DMS53 (cell line): ENCODE measurements at places on chromosomes 5 and 9.

DNA sequence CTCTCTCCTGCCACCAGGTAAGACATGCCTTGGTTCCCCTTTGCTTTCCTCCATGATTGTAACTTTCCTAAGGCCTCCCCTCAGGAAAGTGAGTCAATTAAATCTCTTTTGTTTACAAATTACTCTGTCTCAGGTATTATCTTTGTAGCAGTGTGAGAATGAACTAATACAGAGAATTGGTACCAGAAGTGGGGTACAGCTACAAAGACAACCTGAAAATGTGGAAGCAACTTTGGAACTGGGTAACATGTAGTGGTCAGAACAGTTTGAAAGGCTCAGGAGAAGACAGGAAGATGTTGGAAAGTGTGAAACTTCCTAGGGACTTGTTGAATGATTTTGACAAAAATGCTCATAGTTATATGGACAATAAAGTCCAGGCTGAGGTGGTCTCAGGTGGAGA is 97.2 kb downstream of the FAM170A start:
- DNase-seq: no peak

- DNase-seq: no peak
These were observed 315.7 kb downstream of the MAT2B start for GRCh38 chr5:163821142-163821541.

GRCh38 chr9:131818089-131818488 is 78.2 kb upstream of the RAPGEF1 start:
- no peak for DNase-seq

GRCh38 chr5:101306391-101307137 is 403.5 kb upstream of the ST8SIA4 start:
- DNase-seq: peak; percentile 95

DNA sequence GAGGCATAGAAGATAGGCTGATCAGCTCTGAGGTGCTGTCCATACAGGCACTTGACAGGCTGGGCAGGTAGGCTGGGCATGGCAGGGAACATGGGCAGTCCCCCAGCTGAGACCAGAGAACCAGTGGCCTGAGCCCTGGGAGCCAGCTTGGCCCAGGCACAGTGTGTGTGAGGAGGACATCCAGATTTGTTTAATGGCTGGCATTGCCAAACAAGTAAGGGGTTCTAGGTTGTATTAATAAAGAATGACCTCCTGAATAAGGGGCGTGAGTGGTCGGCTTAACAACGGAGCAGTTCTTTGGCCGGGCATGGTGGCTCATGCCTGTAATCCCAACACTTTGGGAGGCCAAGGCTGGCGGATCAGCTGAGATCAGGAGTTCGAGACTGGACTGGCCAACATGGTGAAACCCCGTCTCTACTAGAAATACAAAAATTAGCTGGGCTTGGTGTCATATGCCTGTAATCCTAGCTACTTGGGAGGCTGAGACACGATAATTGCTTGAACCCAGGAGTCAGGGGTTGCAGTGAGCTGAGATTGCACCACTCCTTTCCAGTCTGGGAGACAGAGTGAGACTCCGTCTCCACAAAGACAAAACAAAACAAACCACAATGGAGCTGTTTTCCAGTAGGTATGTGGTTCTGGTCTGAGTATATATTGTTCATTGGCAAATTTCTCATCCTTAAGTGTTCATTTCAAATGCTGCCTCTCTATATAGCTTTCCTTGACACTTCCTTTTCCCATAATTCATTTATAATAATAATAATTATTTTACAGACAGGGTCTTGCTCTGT is 56.2 kb downstream of the ANGPTL2 start:
- DNase-seq: no peak

- no peak for DNase-seq
These were observed 84.7 kb downstream of the ZNF618 start for GRCh38 chr9:113960768-113961167.

GRCh38 chr5:56212130-56212879 is 20.8 kb downstream of the ANKRD55 start:
- DNase-seq: no peak

GRCh38 chr5:109868737-109869136 is 179.0 kb downstream of the MAN2A1 start:
- DNase-seq: no peak

DNA sequence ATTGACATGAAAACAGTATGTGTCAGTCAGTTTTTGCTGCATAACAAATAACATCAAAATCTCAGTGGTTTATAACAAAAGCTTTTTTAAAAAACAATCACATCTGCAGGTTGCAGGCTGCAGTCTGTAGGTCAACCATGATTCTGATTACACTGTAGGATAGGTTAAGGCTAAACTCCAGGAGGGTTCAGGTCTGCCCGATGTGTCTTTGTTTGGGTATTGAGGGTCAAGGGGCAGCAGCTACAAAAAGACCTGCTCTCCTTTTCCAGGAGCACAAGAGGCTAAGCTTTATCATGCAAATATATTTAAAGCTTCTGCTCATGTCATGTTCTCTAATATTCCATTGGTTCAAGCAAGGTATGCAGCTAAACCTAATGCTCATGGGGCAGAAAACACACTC is 18.2 kb downstream of the GRIA1 start:
- no peak for DNase-seq

- DNase-seq: no peak
These were observed 3.0 kb downstream of the TXNDC15 start for GRCh38 chr5:134877159-134877558.

GRCh38 chr9:35029852-35030251 is 40.3 kb downstream of the DNAJB5 start:
- DNase-seq: no peak

- DNase-seq: no peak
These were observed 32.8 kb downstream of the AFAP1L1 start for GRCh38 chr5:149304195-149305078.

- peak; percentile 56 for DNase-seq
These were observed 272.7 kb downstream of the TRIM32 start for GRCh38 chr9:116959809-116960208.

DNA sequence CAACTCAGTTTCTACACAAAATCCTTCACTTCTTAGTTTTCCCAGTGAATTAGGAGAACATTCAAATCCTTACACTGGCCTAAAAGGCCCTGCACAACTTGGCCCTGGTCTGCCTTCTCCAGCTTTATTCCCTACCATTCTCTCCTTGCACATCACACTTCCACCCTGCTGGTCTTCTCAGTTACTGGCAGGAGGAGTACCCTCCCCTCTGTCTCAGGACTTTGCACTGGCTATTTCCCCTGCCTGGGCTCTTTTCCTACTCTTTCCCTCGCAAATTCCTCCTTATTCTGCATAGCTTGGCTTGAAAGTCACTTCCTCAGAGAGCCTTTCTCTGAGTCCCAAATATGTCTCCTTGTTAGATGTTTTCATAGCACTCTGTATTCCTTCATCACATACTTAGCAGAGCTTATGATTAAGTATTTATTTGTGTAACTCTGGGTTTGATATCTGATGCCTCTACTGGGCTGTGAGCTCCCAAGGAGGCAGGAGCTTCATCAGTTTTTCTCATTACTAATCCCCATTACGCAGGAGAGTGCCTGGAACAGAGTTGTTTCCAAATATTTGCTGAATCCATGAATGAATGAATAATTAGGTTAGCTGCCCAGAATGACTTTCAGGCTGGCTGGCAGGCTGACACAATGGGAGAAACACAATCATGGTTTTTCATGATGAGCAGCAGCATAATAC is 159.8 kb upstream of the KLF9 start:
- no peak for DNase-seq

DNA sequence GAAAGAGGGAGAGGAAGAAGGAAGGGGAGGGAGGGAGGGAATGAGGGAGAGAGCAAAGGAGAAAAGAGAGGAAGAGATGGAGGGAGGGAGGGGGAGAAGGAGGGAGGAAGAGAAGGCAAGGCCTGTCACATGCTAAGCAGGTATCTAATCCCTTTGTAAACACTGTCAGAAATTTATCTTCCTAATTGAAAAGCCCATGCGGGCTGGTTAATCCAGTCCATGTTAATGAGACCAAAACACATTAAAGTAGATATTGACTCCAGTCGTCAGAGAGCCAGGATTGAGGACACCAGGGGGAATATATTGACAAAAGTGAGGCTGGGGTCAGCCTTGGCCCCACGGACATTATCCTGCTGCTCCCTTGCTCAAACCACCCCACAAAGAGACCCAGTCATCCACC is 37.4 kb upstream of the ALDH1B1 start:
- DNase-seq: no peak

GRCh38 chr5:72687288-72687687 is 129.2 kb upstream of the TNPO1 start:
- no peak for DNase-seq

- no peak for DNase-seq
These were observed 15.2 kb upstream of the HEXB start for GRCh38 chr5:74669821-74670220.

DNA sequence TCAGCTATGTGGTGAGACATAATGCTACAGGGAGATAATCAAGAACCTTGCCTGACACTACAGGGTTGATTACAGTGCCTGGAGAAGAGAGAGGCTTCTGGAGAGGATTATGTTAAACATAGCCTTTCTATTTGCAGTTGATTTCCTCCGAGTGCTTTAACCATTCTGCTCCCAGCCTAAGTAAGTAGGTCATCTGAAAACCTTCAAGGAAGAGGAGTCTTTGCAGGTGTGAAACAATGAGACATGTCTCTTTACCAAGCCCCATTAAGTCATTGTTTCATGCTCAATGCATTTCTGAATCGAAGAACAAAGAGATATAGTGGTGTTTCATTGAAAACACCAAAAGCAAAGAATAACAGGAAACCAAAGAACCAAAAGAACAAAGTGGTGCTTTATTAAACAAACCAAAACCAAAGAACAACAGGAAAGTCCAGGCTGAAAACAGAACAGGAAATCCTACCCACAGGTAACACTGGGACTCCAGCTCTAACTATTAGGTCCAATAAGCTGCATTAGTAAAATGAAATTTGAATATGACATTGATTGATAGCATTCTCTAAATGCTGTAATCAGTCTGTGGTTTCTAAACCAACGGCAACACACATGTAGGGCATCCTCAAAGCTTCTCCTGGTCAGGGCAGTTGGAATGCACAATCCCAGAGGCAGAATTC is 113.3 kb upstream of the SPATA31D4 start:
- peak; percentile 27 for DNase-seq

DNA sequence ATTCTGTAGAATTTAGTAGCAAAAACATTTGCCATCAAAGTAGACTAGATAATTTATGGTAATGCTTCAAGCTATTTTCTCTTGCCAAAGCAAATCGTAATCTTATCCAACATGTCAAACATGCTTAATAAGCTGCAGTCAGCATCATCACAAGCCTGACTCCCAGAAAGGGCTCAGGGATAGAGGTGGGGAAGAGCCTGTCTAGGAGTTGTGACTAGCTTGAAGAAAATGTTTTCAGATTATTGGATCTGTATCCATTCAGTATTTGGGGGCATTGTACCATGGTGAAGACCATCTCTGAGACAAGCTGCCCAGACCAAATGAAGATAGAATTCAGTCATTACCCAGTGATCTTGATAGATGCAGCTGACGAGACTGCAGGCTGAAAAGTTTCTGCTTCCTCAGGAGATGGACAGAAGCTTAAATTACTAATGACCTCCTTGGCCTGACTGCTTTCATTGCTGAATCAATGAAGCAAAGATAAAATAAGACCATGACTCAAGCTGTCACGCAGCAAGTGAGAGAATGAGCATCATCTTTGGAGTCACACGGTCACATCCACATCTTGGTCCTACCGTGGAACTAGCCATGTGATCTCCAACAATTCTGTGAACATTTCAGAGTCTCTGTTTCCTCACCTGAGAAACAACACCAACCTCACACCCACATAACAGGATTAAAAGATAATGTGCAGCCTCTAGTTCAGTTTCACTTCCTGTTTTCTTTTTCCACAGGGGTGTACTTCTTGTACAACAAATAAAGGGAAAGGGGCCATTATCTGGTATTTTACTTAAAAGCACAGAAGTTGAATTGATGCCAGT is 9.4 kb downstream of the ERAP2 start:
- DNase-seq: no peak

GRCh38 chr5:40606077-40606765 is 73.5 kb upstream of the PTGER4 start:
- no peak for DNase-seq
